Spleen (tissue), 13 donors: ENCODE measurements at places on chromosomes 1 and 21. TPM values are rescaled to one million over a fixed set of nuclear protein-coding genes. Genes with fewer than 3 reads are reported as not detected.
A peak's percentile ranks its signal among the peaks of the same experiment; 100 is the strongest.

DNA sequence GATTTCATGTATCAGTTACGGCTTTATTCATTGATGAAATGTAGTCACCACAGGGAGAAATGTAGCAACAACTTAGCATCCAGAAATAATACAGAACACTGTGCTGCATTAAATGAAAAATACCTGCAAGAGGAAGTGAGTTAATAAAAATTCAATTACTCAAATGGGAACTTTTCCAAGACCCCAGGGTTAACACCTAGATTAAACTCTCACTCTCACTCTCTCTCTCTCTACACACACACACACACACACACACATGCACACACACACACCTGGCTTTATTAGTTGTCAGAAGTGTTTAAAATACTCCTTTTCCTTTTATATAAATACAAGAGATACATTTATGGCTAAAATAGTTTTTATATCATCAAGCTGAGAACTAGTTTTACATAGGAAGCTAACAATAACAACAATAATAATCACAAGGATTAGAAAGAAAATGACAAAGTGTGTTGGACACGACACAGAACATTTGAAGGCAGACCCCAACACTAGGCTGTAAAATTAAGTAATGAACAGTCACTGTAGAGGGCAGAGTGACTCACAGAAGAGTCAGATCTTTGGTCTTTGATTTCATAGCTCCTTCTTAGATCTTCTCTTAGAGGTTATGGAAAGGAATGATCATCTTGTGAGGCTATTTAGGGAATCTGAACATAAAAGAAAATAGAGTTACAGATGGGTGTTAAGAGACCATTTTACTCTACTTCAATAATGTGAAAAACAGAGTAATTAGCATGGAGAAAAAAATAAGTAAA is 1266.0 kb upstream of the ADGRL2 start:
- DNase-seq = no peak

DNA sequence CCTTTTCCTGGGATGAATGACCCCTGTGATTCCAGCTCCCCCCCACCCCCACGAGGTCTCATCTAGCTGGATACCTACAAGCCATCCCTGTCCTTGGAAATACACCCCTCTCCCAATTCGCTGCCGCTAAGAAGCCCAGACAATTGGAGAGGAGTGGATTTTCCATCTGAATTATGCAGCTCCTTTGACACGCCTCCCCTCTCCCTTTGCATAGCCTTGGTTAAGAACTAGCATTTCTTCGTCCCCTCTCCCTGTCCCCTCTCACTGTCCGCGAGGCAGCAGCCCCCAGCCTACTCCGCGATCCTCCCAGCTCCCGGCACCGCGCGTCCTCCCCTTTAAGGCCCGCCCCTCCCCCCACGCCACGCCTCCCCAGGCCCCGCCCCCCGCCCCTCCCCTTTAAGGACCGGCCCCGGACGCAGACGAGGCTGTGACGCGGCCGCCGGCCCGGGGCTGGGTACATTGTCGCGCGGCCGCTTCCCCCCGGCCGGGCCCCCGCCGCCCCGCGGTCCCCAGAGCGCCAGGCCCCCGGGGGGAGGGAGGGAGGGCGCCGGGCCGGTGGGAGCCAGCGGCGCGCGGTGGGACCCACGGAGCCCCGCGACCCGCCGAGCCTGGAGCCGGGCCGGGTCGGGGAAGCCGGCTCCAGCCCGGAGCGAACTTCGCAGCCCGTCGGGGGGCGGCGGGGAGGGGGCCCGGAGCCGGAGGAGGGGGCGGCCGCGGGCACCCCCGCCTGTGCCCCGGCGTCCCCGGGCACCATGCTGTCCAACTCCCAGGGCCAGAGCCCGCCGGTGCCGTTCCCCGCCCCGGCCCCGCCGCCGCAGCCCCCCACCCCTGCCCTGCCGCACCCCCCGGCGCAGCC is at the start of gene MAPKAPK2:
Gene MAPKAPK2 (plus strand): TSS at position 428 of the 856 bp plus-strand sequence. CDS start 325 bp downstream, at position 753.
- peak; percentile 94 for DNase-seq

Gene TMOD4
- total RNA-seq = 0.60 TPM

- DNase-seq = peak; percentile 85
Measured at GRCh38 chr1:50333595-50333974, 89.7 kb downstream of the DMRTA2 start.

DNA sequence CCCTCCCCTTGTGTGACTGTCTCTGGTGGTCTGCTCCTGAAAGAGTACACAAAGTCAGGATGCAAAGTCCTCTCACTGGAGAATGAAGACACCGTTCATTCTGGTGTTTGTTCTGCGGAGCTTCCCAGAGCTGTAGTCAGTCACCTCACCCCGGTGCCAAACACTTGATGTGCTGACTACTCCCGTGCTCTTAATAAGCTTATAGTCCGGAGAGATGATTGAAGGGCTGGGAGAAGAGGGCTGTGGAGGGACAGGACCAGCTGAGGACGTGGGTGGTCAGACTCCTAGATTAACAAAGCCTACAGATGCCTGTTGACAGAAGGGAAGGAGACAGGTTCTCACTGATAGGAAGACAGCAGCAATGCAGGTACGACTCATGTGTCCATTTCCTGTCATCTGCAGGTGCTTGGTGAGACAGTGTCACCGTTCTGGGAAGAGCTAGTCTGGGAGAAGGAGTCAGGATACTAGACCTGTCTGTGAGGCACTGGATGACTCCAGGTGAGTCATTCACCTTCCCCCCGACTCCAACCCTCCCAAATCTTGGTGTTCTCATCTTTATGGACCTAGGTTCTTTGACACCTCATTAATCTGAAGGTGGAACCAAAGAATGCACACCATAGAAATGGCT is 40.4 kb upstream of the LRRN2 start:
- DNase-seq = no peak

DNA sequence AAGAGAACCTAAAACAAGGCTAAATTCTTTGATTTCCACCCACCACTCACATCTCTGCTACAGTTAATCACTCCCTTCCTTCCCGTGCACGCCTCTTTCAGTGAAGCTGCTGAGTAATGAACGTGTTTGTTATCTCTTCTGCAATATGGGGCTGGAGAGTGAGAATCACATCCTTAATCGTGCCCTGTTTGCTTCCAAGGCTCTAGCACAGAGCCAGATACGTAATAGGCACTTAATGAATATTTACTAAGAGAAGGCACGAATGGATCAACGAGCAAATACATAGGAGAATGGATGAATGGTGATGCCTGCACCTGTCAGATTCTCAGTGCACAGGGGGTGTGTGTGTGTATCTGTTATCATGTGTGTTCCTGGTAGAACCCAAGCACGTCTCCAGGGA is 22.1 kb upstream of the FAM43B start:
- DNase-seq = no peak
